Umbilical cord (tissue), 2 donors: ENCODE measurements at places on chromosomes 7 and 10. TPM values are rescaled to one million over a fixed set of nuclear protein-coding genes. Genes with fewer than 3 reads are reported as not detected.

- no peak for DNase-seq
These were observed 26.7 kb downstream of the DMBT1 start for GRCh38 chr10:122587098-122587760.

GRCh38 chr10:103472005-103472404 lies 7.0 kb downstream of the CALHM3 start:
- no peak for DNase-seq

Gene FAM25A
- total RNA-seq, result not detected

- DNase-seq, result peak; percentile 53
These were observed 574 bp upstream of the IL6 start for GRCh38 chr7:22726345-22726906.

DNA sequence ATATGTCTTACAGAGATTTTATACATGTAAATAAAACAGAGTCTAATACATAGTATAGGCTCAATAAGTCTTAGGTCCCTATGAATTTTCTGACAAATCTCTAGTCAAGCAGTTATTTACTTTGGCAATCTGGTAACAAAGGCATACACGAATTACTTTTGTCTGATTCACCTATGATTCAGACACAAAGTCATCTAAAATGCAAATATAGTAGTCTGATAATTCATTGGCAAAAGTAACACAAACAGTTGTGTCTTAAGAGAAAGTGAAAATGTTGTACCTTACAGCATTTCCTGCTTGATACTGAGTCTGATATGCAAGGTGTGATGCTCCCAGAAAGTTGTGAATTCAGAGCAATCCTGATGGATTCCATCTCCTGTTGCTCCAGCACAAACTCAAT lies 209.4 kb upstream of the PRSS1 start:
- no peak for DNase-seq

DNA sequence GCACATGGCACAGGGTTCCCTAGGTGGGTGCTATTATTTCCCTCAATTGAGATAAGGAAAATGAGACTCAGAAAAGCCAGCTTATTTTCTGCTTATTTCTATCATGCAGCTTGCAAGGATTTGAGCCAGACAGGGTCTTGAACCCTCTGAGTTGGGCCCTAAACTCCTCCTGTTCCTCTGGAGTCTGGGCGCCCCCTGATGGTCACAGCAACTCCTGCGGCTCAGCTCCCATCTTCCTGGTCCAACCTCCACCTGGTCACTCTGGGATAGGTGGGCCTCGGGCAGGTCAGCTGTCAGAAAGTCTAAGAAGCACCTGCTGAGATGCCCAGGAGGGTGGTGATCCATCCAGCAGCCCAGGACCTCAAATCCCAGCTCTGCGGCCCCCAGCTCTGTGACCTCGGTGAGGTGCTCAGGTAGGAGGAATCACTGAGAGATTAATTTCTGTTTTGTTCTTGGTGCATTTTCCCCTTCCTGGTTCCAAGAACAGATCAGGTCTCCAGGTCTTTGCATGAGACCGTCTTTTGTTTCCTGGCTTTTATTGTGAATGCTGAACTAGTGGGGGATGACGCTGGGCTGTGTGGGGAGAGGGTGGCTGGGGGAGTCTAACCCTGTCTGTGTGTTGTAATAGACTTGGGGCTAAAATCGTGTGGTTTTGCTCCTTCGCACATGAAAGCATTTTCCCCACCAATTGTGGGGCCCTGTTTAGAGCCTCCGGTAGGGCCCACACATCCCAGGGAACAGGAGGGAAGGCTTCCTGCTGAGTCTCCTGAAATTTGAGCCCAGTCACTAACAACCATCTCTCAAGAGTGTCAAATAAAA lies 32.8 kb downstream of the TMEM130 start:
- peak; percentile 28 for DNase-seq

DNA sequence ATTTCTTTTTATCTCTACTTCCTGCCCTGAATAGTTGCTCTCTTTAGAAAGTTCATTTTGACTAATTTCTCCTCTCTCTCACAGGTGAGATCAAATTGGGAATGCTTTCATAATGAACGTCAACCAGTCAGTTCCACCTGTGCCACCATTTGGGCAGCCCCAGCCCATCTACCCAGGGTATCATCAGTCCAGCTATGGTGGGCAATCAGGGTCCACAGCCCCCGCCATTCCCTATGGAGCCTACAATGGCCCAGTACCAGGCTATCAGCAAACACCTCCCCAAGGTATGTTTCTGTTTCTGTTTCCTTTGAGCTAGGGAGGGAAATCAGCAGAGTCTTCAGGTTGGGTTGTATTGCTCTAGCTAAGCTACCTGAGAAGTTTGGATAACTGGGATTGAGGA lies 2.5 kb downstream of the SEC24C start:
- DNase-seq, result no peak

GRCh38 chr7:140584195-140584851 lies 56.3 kb downstream of the DENND2A start:
- no peak for DNase-seq

DNA sequence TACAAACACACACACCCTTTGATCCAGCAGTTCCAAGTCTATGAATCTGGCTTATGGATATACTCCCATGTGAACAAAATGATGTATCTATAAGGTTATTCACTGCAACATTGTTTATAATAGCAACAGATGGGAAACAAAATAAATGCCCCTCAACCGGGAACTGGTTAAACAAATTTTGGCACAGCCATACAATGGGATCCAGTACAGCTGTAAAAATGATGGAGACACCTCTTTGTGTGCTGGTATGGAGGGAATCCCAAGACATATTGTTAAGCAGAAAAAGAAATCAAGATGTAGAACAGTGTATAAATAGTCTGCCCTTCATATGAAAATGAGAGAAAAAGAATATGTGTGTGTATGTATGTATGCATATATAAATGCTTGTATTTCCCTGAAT lies 155.5 kb downstream of the SNX10 start:
- DNase-seq, result no peak

DNA sequence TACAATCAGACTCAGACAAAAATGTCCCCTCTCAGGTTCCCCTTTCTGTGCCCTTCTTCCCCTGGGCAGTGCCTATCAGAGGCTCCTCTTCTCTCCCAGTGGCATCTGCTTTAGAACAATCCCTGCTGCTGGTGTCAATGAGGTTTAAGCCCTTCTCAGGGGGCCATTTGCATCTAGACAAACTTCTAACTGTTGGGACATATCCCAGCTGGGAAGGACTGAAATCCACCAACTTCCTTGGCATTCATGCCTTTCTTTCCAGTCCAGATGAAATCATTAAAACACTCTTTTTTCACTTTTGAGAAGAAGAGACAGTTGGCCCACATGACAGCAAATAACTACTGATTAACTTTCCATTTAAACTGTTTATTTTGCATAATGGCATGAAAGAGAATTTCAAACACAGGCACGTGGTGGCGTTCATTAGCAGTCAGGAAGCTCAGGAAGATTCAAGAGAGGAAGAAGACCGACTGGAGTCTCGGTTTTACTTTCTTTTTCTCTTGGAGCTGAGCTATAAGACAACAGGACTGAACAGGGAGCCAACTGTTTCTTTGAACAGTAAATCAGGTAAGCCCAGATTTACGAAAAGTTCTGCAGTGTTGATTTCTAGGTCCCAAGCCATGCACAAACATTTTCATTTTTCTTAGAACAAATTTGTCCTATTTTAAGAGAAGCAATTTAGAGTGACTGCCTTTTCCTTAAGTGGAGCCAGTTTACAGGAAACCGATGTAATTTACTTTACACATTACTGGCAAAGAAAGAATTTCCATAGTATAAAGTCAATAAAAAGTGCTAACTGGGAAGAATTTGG lies at the start of gene GIMAP2:
Gene GIMAP2 (plus strand): TSS at position 488 of the 811 bp plus-strand sequence. CDS start 1,354 bp downstream, outside the sequence.
- peak; percentile 35 for DNase-seq

GRCh38 chr10:116521424-116522290 lies 24.1 kb upstream of the PNLIP start:
- peak; percentile 29 for DNase-seq

Gene SEMA3E
- total RNA-seq, result 3.1 TPM

DNA sequence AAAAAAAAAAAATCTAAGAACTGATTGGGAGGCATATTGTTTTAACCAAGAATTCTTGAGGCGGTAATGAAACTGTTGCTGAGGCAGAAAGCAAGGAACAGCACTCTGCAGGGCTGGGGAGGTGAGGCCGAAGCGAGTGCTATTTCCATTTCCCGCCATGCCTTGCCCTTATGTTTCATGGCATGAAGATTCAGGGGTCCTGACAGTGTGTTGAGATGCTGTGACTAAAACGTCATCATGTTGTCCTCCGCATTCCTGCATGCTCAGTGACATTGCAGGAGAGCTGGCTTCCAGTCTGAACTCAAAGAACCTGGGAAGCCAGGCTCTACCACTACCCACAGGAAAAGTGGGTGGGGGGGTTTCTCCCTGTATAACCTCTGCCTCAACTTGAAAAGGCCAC lies 85.2 kb downstream of the EBF3 start:
- no peak for DNase-seq

DNA sequence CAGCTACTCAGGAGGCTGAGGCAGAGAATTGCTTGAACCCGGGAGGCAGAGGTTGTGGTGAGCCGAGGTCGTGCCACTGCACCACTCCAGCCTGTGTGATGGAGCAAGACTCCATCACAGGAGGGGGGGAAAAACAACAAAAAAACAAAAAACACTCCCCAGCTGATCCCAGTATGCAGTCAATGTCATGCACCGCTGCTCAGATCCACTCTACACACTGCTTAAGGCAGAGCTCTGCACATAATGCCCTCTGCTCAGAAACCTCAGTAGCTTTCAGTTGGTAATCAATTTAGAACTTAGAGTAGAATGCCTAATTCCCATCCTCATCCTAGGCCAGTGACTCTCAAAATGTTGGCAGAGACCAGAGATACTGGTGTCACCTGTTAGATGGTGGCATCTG lies 43.9 kb downstream of the PDSS1 start:
- no peak for DNase-seq

DNA sequence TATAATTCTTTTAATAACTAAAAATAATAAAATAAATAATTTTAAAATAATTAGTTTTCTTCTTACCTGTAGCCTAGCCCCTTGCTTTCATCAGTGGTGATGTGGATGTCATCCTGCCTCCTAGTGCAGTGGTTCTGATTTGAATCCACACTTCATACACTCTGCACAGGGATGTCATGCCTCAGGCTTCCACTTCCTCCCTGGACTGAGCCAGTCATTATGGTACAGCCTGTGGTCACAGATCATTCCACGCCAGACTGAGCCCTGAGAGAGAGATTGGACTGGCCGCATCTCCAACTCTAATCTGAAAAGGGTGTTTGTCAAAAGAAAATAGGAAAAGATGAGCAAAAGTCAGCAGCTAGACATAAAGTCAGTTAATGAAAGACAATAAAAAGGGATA lies 436.2 kb upstream of the IGFBP3 start:
- no peak for DNase-seq

GRCh38 chr10:30118590-30118989 lies 59.2 kb upstream of the JCAD start:
- no peak for DNase-seq

Gene COL26A1
- total RNA-seq, result 1.4 TPM

DNA sequence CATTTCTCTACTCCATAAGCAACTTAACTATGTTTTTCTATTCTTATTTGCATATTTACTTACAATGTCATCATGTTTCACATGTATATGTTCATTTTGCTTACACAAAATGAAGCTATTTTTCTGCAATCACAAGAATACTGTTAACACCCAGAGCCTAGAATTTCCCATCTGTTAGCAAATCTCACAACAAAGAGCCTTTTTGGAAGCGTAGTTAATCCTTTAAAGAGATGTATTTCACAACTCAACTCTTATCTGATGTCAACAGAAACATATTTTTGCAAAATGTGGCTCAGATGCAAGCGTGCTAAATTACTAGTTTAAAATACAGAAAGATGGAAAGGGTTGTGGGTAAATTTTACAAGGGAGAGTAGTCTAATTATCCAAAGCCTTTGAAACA lies 110.6 kb upstream of the COL1A2 start:
- no peak for DNase-seq

Gene NRBF2
- 23.1 TPM for total RNA-seq

- DNase-seq, result no peak
These were observed 1.2 kb downstream of the THNSL1 start for GRCh38 chr10:25017661-25018060.

- DNase-seq, result no peak
These were observed 13.8 kb downstream of the TMEM273 start for GRCh38 chr10:49174261-49174925.

- DNase-seq, result no peak
These were observed 21.2 kb downstream of the KIF5B start for GRCh38 chr10:32035038-32035437.

DNA sequence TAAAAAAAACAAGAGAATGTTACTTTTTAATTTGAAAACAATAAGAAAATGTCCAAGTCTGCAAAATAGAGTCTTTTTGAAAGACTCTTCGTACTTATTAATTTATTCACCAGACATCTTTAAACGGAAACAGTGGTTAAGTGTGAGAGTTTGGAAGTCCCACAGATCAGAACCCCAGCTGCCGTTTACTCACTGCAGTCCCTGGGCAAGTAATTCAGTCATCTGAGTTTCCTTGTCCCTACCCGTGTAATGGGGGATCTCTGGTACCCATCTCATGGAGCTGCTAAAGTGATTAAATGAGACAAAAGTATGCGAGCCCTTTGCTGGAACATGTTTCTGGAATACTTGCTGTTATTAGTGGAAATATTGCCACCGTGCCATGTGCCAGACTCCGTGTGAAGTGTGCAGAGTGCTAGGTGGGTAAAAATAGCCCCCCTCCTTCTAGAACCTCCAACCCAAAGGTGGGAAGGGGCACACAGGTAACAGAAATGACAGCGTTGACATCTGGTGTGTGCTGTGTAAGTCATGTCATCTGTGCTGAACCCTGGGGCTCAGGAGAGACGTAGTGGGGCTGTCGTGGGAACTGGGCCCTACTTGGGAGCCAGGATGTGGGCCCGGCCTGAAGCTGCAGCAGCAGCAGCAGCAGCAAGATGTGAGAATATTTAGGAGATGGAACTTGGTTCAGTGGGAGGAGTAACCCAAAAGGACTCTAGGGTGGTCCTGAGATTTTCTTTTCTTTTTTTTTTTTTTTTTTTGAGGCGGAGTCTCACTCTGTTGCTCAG lies 140.5 kb downstream of the CUX1 start:
- DNase-seq, result no peak

Gene SLC26A5
- total RNA-seq, result not detected

Gene METTL27
- total RNA-seq, result not detected

DNA sequence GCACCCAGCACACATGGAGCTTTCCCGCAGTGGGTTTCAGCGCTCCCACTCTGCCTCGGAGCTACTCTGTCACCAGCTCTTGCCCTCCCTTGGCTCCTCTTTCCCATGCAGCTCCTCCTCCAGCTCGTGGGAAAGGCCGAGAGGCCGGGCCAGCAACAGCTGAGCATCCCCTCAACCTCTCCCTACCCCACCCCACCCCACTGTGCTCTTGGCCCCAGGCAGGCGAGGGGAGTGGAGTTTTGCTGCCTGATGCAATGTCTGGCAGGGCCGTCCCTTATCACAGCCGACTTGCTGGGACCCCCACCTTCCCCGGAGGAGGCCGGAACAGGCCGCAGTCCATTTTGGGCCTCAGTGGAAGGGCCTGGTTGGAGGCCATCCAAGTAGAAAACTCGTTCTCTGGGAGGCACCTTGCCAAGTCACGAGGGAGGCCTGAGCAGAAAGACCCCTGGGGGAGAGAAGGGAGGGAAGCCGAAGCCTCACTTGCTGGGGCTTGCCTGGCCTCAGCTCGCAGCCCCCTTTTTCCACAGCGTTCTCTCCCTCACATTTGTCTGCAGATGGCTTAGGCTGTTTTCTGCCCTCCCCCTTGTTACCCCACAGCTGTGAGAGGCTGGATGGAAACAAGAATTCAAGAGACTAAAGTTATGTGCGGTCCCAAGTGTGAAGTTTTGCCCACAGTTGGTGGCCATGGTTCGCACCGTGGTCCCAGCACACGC lies 35.3 kb downstream of the CHST3 start:
- DNase-seq, result peak; percentile 98
